ENCODE measurements at places on chromosomes 13 and 19.

DNA sequence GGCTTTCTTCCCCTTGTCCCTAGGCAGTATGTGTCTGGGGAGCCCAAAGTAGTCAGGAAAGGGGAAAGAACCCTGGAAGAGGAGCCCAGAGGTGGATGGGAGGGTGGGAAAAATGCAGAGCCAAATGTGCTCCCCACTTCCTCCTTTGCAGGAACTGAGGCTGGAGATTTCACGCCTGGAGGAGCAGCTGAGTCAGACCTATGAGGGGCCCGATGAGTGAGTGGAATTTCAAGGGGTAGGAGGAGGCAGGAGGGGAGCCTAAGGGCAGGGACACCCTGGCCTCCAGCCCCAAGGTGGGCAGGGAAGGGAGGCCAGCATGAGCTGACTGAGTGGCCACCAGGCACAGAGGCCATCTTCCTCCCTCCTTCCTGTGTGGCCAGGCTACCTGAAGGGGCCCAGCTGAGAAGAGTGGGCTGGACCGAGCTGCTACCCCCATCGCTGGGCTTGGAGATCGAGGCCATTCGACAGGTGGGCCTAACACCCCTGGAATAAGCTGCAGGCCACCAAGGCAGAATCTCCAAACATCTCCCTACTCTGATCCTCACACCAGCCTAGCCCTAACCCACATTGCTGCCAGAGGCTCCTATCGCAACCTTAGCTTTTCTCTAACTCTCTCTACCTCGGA lies 14.3 kb downstream of the PTH2 start:
- no peak for DNase-seq

DNA sequence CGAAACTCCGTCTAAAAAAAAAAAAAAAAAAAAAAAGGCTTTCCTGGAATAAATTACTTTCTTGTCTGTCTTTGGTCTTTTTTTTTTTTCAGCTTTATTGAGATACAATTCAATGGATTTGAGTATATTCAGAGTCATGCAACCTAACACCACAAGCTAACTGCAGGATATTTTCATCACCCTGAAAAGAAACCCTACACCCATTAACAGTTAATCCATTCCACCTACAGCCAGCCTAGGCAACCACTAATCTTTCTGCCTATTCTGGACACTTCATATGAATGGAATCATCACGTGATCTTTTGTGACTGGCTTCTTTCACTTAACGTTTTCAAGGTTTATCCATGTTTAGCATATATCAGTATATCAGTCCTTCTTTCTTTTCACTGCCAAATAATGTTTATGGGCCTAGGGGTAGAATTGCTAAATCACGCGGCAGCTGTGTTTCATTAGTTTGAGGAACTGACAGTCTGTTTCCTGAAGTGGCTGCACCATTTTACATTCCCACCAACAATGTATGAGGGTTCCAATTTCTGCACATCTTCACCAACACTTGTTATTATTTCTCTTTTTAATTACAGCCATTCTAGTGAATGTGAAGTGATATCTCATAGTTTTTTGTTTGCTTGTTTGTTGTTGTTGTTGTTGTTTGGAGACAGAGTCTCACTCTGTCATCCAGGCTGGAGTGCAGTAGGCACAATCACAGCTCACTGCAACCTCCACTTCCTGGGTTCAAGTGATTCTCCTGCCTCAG lies 19.9 kb downstream of the LRFN3 start:
- DNase-seq, result no peak

DNA sequence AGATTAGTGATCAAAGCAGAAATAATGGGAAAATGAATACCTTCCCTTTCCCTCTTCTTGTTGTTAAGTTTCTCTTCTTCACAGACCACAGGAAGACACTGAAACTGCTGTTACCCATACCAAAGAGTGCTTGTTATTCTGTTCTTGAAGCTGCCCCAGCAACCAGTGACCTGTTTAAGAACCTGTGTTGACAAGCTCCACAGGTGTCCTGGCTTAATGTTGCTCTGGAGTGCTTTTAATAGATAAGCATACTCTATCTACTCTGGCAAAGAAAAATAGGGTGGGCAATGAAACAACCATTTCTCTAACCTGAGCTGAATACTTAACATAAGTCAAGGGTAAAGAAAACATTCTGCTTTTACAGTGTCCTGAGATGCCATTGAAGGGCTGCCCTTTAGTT lies 506.7 kb upstream of the GPC6 start:
- no peak for DNase-seq

- no peak for DNase-seq
Measured at GRCh38 chr19:51485960-51486660, 7.8 kb downstream of the CEACAM18 start.

DNA sequence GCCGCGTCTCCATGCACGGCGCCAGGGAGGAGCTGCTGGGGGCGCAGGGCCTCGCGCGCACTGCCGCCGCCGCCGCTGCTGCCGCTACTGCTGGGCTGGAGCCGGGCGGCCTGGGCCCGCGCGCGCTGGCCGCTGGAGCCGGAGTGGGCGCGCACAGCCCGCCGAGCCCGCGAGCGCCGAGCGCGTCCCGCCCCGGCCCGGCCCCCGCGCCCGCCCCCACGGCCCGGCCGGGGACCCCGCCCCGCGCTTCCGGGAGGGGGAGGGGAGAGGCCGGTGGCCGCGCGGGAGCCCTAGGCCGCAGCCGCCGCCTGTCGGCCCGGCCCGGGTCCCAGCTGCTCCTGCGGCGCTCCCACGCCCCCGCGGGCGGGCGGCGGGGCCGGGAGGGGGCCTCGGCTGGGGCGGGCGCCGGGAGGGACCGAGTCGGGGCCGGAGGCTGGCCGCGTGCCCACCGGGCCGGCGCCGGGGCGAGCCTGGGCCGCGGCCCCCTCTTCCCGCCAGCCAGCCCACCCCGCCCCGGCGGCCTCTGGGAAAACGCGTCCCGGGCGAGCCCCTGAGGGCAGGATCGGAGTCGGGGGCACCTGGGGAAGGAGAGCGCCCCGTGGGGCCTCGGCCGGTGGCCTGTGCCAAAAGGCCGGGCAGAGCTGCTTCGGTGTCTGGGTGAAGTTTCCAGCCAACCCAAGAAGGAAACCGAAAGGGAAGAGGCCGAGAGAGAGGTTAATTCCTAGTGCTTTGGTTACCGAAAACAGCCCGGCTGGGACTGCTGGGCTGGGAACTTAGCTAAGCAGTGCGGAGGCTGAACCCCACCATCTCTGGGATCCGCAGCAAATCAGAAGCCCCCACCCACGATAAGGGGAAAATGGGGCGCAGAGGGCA lies at the start of gene STK24:
STK24 (minus strand) TSS at position 145 of the 873 bp plus-strand sequence. CDS start 321 bp downstream, outside the sequence.
- peak; percentile 80 for DNase-seq

DNA sequence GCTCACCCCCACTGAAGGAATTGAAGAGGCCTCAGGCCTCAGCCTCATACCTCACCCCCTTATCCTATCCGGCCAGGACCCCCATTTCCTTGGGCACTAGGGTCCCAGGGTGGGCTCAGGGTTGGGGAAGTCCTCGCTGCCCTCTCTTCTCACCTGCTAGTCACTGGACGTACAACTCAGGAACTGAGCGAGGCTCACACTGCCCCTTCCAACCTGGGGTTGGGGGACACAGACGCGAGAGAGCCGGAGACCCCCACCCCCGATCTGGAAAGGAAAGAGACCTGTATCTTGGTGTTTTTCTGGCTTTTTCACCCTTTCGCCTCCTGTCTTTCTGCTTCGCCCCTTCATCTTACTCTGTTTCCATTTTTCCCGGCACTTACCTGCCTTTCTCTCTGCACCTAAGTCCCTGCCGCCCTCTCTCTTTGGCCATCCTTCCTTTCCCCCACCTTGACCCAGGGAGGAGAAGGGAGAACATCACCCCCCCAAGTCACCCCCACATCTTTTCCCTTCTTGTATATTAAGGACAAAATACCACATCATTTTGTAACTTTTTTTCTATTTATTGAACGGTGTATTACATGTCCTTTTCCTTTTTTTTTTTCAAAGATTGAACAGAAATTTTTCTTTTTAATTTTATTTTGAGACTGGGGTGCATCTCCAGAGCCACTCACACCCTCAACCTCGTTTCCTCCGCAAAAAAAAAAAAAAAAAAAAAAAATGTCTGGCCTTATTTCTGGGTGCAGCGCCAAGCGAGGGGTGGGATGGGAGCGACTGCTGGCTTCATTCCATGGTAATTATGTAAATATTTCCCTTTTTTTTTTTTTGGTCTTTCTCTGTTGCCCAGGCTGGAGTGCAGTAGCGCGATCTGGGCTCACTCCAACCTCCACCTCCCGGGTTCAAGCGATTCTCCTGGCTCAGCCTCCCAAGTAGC lies 36.6 kb downstream of the ZSWIM4 start:
- no peak for DNase-seq

- no peak for DNase-seq
Measured at GRCh38 chr19:30066781-30067759, 125.0 kb downstream of the URI1 start.

All from activated CD4-positive, alpha-beta T cell treated with anti-CD3 and anti-CD28 coated beads, Interleukin-10, Interleukin-2, amounts not matched to agents 100 ng/mL and 50 ng/mL, durations not matched to agents 16 hours and 8 hours (primary cell).